ENCODE measurements at places on chromosomes 16 and 17.

DNA sequence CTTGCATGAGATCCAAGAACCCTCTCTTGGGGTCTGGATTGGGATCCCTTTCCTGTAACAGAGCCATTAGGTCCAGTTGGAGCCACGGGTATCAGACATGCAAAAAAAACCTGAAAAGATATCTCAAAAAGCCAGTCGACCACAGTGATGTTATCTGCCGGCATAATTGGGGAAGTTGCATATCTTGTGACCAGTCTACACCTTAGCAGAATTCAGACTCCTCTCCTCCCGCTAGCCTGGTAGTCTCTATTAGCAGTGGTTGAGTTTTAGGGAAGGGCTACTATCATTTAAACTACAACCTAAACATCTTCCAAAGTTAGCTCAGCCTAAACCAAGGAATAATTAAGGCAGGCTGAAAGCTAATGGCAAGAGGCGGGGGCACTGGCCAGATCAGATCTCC, 16.2 kb upstream of the PSMD7 start:
- DNase-seq: no peak

- DNase-seq: no peak
These were observed 49.3 kb downstream of the TRAF4 start for GRCh38 chr17:28792877-28793661.

DNA sequence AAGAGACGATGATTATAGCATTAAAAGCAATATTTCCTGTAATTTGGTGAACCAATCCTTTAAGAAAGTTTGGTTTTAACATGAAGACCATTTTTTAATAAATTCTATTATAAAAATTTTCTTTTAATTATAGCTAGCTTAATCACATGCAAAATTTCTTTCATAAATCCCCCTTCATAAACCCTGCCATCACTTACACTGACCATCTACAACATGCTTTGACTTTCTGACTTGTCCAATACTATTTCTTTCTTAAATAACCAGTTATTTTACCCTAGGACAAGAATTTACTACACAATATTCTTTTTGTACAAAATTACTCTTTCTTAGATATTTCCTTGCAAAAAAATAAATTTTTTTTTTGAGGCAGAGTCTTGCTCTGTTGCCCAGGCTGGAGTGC, 1334.8 kb downstream of the CDH11 start:
- no peak for DNase-seq

DNA sequence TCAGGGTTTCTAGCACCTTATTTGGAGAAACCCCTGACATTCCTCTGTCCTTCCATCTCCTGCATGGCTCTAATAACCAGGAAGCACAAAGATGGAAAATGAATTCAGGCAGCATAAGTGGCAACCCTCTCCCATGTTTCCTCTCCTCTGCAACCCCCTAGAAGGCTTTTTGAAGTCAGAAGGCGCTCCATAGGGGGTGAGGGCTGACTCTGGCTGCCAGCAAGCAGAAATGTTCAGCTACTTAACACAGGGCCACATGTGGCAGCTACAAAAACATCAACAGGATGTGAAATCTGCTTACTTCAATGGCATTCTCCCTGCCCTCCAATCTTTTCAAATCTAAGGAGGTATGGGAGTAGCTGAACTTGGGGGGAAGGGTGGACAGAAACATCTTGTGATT, 55.2 kb upstream of the IRX5 start:
- no peak for DNase-seq

- DNase-seq: no peak
These were observed 9.3 kb downstream of the JUP start for GRCh38 chr17:41777157-41777573.

DNA sequence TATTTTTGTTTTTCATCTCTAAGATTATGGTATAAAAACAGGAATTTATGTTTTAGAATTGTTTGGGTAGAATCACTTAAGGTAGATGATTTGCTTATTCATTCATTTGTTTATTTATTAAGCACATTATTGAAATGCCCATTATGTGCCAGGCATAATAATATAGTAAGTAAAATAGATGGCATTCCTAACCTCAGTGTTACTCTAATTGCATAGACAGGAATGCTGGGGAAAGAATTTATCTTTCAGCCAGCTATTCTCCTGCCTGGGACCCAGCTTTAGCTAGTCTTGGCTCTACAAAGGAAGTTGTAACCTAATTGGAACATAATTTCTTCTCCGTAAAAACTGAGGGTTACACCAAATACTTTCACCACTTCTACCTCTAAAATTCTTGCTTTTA, 44.6 kb downstream of the NFAT5 start:
- DNase-seq: no peak

DNA sequence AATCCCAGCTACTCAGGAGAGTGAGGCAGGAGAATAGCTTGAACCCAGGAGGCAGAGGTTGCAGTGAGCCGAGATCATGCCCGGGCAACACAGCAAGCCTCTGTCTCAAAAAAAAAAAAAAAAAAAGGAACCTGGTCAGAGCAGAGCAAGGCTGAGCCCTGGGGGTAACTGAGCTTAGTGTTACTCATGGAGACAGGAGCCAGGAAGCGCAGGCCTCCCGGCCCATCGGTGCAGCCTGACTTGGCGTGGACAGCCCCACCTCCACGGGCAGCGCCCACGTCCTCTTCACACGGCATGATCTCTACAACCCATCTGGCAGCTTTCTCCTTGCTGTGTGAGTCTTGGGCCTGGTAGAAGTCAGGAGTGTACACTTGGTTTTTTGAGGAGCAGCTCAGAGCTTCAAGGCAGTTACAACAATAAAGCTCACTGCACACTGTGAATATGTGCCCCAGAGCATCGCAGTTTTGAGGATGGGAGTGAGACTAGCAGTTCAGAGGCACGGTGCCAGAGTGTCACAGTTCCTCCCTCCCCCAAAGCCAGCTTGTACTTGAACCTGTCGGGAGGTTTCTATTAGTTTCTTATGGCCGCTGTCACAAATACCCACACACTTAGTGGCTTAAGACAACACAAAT, 129.9 kb downstream of the RAP1GAP2 start:
- no peak for DNase-seq

DNA sequence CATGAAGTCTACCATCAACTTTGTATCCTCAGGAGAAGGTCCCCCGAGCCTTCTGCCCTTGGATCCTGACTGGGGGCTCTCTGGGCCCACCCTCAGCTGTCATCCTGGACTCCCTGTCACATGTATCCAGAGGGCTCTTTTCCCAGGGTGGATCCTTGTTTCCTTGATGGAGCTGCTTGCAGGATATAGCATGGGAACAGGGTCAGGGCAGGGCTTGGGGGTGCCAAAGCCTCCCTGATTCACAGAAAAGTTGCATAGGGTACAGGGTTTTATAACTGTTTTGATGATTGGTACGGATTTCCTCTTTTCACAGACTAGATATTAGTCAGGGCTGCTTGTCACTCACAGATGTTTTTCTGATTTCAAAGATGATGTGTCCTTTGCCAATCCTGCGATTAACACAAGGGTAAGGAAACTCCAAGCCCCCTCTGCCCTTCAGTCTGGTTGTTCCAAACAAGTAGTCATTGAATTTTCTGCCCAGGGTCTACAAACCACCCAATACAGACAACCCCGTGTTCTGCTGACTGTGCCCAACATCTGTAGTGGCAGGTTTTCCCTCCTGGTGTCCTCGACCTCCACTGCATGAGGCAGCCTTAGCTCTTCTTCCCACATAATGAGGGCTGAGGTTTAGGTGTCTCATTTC, 20.6 kb upstream of the SLC35G3 start:
- DNase-seq: no peak

- no peak for DNase-seq
These were observed 22.6 kb downstream of the MAP3K3 start for GRCh38 chr17:63644846-63645245.

DNA sequence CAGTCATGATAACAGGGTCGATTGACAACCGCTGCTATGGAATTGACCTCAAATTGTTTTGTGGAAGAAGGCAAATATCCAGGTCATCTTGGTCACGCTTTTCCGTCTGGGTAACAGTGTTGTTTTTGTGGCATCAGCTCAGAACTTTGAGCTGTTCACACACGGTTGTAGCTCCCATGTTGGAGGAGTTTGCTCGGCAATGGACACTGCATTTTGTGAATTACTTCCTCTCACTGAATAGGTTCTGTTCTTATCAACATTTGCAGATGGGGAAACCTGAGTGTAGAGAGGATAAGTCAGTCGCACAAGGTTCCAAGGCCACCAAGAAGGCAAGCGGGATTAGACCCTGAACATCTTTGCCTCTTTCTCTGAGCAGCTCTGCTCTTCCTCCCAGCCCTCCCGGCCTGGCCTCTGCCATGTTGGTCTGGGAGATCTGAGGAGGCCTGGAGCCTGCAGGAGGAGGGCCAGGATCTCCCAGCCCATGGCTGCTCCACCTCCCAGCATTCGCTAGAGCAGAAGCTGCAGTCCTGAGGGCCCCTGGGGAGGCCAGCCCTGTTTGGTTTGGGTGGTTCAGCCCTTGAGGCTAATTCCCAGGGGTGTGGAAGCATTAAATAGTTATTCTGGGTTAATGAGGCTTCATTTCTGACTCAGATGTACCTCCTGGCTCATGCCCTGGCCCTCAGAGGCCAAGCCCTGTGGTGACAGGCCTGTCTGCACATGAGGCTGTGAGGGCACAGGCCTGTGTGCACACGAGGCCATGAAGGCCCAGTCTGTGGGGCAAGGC, 154.1 kb upstream of the PLCG2 start:
- no peak for DNase-seq

- no peak for DNase-seq
These were observed 10.3 kb upstream of the GAS7 start for GRCh38 chr17:10208604-10209193.

GRCh38 chr17:8639709-8640108, 9.2 kb upstream of the MYH10 start:
- no peak for DNase-seq

- DNase-seq: no peak
These were observed 10.9 kb upstream of the DHRS7C start for GRCh38 chr17:9802294-9802693.

- peak; percentile 26 for DNase-seq
These were observed 13.4 kb downstream of the MFSD6L start for GRCh38 chr17:8785547-8786413.

- no peak for DNase-seq
These were observed 99.4 kb upstream of the MYOCD start for GRCh38 chr17:12566291-12566690.

GRCh38 chr17:44381810-44382305, 7.6 kb downstream of the ITGA2B start:
- DNase-seq: no peak

- DNase-seq: no peak
These were observed 20.9 kb downstream of the FAM20A start for GRCh38 chr17:68580236-68580770.

GRCh38 chr17:67707442-67707841, 10.3 kb upstream of the NOL11 start:
- DNase-seq: no peak

- no peak for DNase-seq
These were observed 34.4 kb upstream of the DNAH17 start for GRCh38 chr17:78611607-78612006.

GRCh38 chr17:40763752-40764151, 8.2 kb downstream of the KRT26 start:
- no peak for DNase-seq

- no peak for DNase-seq
These were observed 7.3 kb downstream of the ACACA start for GRCh38 chr17:37399265-37399803.

DNA sequence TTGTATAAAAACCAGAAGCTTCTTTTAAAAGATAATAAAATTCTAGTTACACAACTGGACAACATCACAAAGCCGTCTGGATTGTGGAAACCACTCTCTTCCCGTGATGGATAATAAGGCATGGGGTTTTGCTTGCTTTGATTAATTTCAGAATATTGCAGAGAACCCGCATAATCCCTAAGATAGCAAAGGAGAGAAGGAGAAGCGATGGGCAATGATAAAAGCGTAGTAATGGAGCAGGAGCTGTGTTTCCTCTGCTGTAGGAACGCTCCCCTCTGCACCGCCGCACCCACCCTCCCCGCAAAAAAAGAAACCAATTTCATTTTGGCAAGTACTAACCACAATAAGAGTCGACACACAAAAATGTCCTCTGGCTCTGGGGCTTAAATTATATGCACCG, 340.9 kb upstream of the PSMD7 start:
- no peak for DNase-seq

- DNase-seq: no peak
These were observed 27.0 kb downstream of the NPTX1 start for GRCh38 chr17:80449194-80449929.

DNA sequence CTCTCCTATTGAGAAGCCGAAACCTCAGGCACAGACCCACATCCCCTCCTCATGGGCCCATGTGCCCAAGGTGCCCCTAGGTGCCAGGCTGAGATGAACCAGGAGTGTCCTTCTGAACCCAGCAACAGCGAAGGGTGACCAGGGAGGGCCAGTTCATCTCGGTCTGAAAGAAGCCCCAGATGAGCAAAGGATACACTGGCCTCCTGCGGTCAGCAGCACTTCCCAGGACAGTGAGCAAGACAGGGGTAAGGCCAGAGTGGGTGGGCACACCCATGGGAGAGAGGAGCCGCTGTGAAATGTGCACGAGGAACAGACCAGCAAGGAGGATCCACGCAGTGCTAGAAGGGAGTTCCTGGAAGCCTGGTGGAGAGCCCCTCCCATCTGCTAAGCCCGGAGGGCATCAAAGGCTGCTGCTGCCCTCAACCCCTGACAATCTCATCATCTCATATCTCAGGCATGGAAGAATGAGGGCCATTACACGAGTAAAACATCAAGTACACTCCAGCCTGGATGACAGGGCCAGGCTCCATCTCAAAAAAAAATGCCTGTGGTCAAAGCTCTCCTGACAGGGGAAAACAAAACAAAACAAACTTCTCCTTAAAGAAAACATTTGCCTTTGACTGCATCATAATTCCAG, 3.3 kb upstream of the HBZ start:
- DNase-seq: no peak

- no peak for DNase-seq
These were observed 57.8 kb downstream of the WSB1 start for GRCh38 chr17:27351759-27352158.

DNA sequence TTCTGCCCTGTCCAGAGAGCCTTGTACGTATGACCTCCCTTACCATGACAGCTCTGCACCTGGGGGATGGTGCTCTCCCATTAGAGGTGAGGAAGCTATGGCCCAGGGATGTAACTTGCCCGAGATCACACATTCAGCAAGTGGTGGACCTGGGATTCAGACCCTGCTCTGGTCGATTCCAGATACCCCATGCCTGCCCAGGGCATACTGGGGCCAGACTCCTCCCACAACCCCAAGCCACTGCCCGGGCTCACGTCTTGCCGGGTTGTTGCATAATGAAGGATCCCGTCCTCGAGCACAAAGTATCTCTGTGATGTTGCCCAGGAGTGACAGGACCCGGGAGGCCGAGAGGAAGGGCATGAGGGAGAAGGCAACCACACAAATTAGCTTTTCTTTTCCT, 2.1 kb downstream of the OSBPL7 start:
- DNase-seq: no peak

DNA sequence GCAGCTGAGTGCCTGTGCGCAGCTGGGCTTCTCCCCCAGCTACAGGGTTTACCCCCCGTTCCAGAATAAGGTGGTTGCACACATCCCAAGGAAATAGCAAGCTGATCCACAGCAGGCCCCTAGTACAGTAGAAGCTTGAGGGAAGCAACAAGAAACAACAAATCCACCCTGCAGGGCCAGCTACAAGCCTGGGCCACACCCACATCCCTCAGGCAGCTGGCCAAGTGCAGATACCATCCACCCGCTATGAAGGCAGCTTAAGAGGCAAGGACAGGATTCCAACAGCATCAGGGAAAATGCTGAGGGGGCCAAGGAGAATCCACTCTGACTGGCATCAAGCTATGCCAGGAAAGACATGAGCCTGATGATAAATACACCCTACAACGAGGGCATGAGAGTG, 66.9 kb upstream of the RCVRN start:
- DNase-seq: no peak
